Activated CD8-positive, alpha-beta memory T cell treated with anti-CD3 and anti-CD28 coated beads for 1 hour (primary cell): ENCODE measurements at places on chromosomes 2 and 18.

GRCh38 chr18:54766634-54767033 is 61.6 kb upstream of the RAB27B start:
- no peak for DNase-seq

DNA sequence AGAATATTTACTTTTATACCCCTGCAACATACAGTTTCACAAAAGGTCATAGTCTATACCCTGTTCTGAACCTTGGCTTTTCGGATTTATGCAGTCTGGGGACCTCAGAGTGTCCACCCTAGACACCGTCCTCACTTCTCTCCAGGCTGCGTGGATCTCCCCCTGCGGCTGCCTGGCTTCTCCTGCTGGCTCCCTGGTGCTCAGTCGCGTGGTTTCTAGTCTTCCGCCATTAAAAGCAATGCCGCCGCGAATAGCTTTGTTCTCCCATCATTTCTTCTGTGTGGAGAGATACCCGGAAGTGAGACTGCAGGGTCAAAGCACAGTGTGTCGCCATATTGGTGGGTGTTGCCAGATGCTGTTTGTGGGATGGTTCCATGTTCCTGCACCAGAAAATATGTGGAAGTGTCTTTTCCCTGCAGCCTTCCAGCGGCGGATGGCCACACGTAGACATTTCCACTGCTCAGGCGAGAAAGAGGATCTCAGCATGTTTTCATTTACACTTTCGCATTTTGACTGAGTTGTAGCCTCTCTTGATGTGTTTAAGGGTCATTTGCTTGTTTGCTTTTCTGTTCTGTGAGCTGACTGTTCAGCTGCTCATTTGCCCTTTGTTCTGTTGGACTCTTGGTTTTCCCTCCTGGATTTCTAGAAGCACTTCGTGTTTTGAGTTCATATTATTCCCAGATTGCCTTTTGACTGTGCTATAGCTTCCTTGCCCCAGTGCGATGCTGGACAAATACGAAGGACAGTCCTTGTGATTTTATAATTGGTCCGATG is 22.9 kb upstream of the ASB1 start:
- no peak for DNase-seq

DNA sequence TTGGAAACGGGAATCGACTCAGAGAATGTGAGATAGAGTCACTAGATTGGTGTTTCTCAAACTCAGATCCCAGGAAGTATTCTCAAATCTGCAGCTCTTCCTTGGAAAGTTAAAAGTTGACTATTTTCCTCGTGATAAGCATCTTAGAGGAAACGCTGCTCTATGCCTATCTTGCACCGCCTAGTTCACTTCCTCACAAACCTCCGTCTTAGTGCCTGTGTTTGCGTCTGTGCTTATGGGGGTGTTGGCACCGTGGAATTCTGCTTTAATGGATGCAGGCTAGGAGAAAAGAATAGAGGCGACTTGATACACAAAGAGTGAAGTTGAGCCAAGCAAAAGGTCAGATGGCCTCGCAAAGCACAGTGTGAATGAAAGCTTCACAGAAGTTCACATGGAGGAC is 255.3 kb upstream of the ID2 start:
- DNase-seq, result no peak

DNA sequence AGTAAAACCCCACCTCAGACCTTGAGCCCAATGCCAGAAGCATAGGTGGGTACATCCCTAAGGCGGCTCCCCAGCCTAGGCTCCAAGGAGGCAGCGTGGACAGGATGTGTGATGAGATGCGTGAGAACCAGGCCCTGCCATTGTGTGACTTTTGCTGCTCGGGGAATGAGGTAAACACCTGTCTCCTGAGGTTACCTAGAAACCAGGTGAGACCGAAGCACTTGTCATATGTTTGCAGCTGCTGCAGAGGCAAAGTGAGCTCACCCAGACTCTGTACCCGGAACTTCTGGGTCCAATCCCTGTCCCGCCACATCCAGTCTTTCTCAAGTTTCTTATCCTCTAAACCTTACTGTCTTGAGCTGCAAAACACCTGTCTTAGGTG is 3.4 kb downstream of the FBLN7 start:
- DNase-seq, result no peak

- DNase-seq, result no peak
These were observed 8.3 kb upstream of the YWHAQ start for GRCh38 chr2:9639000-9639602.

DNA sequence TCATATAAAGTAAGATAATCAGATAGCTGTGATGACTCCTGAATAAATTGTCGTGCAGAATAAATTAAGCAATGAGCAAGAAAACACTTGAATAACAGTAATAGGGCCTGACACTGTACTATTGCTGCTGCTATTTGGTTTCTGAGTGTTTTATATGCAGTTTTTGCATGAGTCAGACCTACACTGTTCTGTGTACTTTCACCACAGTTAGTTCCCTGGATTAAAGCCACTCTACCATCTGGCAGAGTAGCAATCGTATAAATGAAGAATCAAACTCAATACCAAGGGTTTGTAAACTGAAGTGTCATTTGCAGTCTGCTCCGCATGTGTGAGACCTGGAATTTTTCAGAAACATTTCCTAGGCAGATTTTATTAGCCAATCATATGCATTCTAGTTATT is 398.6 kb upstream of the CDH7 start:
- no peak for DNase-seq

DNA sequence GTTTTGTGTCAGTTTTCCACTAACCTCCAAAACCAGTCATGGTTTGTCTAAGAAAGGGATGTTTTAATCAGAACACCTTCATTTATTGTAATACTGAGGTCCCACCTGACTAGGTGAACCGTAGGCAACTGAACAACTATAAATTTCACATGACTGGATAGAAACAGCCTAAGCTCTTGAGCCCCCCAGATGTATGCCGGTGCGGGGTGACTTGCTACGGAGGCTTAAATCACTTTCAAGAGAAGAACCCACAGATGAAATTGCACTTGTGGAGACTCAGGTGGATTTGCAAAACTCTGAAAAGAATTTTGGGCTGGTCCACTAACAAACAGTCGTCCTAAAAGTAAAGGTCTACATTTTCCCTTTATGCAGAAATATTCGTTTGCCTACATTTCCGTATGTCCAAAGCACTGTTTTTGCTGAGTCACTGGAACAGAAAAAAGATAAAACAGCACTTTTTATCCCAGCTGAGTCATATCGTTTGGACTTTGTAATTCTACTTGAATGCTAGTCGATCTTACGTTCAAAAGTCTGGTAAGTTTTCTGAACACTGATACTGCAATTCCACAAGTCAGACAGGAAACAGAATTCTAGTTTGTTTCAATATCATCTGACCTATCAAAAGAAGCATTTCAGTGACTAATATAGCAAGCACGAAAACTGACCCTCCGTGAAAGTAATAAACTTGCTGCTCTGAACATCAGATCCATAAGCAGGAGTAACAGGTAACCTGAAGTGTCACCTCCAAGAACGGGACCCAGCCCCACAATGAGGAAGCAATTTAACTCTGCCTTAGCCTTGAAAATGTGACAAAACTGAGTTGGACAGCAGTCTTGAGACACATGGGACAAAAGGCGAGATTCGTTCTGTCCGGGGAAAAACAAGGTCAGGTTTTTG is 18.1 kb downstream of the ZNF516 start:
- no peak for DNase-seq

GRCh38 chr2:206764673-206765241 is 371 bp downstream of the MDH1B start:
- no peak for DNase-seq

- no peak for DNase-seq
These were observed 205.8 kb downstream of the ZNF385B start for GRCh38 chr2:179655627-179656026.

DNA sequence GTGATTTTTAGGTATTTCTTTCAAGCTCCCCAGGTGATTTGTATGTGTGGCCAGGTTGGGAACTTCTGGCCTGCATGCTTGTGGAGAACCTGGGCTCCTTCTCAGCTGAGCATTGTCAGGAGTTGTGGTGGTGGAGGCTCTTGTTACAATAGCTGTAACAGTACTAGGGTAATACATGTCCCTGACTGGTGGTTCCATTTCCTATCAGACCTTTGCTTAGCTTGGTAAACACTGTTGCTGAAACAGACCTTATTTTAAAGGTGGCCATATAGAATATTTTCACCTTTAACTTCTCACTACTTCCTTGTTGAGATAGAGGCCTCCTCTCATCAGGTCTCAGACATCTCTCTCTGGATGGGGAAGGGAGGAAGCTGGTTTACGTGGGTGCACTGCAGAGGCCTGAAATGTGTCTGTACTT is 79.2 kb downstream of the SETBP1 start:
- DNase-seq, result no peak

DNA sequence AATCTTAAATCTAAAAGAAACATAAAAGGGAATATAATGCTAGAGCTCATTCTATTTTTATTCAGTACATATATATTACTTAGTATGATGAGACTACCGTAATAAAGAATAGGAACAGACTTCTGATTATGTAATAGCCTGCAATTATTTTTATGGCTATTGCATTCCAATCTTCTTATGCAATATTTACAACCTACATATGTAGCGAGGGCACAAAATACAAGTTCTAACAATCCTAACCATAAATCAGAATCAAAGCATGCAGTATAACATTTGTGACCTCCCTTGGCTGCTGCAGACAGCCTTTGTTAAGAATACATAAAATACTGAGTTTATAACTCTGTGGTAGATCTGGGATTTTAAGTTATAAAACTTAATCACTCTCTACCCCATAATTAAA is 177.6 kb downstream of the BABAM2 start:
- no peak for DNase-seq

- DNase-seq, result no peak
These were observed 14.8 kb upstream of the UXS1 start for GRCh38 chr2:106208874-106209273.

- no peak for DNase-seq
These were observed 109.3 kb downstream of the ADCYAP1 start for GRCh38 chr18:1013951-1014350.

GRCh38 chr18:52465391-52465790 is 125.4 kb downstream of the DCC start:
- DNase-seq, result no peak

DNA sequence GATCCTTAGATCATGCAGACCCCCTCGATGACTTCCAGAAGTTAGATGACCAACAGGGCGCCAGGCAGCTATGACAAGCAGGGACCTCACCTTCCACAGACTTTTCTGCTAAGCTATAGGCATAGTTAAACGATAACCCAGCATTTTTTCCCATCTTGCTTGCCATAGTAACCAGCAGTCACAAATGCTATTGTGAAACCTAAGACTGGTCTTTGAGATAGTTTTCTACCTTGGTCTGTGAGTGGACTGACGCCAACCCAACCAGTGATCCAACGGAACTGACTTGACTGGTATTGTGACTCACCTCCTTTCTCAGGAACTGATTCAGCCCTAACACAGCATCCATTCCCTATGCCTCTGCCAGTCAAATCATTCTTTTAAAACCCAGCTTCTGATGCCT is 361.2 kb downstream of the LRRTM4 start:
- DNase-seq, result no peak

DNA sequence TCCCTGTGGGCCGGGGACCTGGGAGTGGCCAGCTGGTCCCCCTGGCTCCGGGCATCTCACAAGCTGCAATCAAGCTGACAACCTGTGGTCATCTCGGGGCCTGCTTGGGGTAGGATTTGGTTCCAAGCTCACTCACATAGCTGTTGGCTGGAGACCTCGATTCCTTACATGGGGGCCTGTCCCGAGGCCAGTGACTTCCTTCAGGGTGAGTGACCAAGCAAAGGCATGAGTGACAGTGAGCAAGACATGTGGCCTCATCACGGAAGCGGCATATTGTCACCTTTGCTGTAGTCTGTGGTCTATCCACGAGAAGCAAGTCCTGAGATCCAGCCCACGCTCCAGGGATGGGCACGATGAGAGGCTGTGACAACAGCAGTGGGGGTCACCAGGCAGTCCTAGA is 131.4 kb upstream of the ID2 start:
- DNase-seq, result no peak

DNA sequence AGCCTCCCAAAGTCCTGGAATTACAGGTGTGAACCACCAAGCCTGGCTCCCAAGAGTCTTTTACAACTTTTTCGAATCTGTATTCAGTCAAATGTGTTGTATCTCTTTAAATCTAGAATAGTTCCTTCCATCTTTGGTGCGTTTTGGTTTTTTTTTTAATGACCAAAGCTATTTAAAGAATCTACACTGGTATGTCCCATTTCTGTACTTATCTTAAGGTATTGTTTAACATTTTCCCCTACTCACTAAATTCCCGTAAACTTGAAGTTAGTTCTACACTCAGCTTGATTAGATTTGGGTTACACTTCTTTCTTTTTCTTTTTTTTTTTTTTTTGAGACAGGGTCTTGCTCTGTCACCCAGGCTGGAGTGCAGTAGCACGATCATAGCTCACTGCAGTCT is 63.8 kb downstream of the TMEM237 start:
- no peak for DNase-seq

GRCh38 chr2:37189452-37190153 is 1.1 kb upstream of the SULT6B1 start:
- no peak for DNase-seq

DNA sequence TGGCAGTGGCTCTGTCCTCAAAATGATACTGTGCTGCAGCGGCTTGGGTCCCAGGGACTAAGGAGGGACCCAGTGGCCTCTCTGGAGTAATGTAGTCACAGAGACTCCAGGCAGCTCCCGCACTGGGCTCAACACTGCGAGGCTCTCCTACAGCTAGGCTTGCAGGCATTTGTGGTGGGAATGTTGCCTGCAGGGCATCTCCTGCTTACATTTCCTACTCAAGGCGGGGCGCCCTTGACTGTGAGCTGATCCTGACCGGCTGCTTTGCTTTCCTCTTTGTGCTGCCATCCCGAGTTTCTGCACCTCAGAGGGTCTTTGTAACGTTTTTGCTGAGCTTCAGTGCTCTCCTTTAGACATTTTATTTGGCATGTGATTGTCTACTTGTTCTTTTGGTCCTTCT is 177.4 kb upstream of the FN1 start:
- DNase-seq, result no peak

GRCh38 chr2:224410946-224411561 is 9.1 kb upstream of the FAM124B start:
- DNase-seq, result no peak

- DNase-seq, result no peak
These were observed 1.2 kb downstream of the BCL11A start for GRCh38 chr2:60552078-60552850.

DNA sequence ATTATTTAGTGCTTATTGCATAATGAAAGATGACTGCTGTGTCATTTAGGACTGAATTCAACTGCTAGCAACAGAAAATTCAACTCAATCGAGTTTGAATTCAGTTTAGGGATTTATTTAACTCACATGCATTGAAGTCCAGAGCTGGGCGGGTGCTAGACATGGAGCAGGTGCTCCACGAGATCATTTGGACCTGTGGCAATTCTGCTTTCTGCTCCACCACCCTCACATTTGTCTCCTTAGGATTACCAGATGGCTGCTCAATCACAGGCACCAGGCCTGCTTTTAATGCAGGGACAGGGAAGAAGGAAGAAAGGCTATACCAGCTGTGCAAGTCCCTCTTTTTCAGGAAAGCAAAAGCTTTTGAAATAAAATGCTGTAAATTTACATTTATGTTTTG is 572.9 kb upstream of the SLC8A1 start:
- no peak for DNase-seq

GRCh38 chr2:20175267-20175666 is 49.7 kb downstream of the SDC1 start:
- no peak for DNase-seq
